ENCODE measurements at places on chromosomes 3 and 15.
A peak's percentile ranks its signal among the peaks of the same experiment; 100 is the strongest.

- peak; percentile 10 for DNase-seq
These were observed 28.1 kb downstream of the NR1I2 start for GRCh38 chr3:119810018-119810435.

DNA sequence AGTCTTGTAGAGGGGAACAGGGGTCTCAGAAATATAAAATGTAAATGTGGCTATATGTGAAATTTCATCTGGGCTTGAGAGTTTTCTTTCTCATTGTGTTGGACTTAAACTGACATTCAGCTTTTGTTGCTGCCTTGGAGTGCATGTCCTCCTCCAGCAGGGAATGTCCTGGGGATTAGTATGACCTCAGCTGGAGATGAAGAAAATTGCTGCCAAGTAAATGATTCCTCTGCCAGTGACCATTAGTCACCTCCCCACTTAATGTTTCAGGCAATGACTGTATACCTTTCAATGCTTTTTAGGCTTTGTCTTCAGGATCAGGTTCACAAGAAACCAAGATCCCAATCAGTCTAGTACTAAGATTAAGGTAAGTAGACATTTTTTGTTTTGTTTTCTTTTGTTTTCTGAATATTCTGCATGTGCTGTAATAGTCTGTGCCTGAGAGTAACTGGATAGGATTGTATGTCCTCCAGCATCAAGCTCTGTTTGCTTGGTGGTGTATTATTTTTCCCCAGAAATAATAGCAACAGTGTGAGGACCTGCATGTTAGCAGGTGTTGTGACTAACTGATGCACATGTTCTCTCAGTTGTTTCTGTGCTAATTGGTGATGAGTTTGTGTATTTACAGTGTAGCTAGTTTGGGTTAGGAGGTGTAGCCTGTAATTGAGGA lies 18.1 kb upstream of the SLC22A13 start:
- DNase-seq = no peak

DNA sequence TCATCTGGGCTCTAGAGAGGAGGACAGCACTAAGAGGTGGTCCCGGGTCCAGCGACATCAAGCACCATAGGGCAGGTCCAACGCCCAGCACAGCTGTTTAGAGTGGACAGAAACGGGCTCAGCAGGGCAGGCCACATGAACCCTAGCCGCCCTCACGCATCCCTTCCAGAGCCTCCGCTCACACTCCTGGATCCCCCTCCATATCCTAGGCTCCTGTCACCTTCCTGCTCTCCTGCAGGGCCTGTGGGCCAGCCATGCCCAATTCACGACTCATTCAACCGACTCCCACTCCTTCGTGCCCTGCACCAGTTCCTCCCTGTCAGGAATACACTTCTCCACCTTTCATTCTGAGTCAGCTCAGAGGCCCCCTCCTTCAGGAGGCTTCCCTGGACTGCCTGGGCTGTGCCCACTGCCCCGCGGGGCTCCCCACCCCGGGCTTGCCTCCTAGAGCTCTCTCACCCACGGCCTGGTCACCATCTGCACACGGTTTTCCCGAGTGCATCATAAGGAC lies 90.2 kb downstream of the LINGO1 start:
- no peak for DNase-seq

GRCh38 chr3:153830552-153830951 lies 290.6 kb upstream of the ARHGEF26 start:
- no peak for DNase-seq

DNA sequence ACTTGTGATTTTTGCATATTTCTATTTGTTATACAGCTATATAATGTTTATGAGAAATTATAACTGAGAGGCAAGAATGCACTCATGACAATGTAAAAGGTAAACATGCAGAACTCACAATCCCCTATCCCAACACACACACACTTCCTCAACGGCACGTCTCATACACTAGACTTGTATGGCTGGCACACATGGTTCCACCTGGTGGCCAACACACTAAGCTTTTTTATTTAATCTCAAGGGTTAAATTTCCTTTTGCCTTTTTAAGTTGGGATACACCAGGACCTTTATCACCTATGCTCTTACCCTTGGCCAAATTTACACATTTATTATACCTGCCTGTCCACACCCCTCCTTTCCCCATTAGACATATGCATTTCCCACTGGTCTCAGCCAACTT lies 88.6 kb upstream of the PSMD6 start:
- no peak for DNase-seq

- no peak for DNase-seq
These were observed 4.9 kb downstream of the TMED3 start for GRCh38 chr15:79315623-79316328.

GRCh38 chr3:126053513-126053912 lies 30.4 kb downstream of the SLC41A3 start:
- DNase-seq = no peak

GRCh38 chr3:4174791-4175190 lies 128.4 kb upstream of the SETMAR start:
- no peak for DNase-seq

GRCh38 chr3:73215281-73215680 lies 153.8 kb downstream of the EBLN2 start:
- no peak for DNase-seq

GRCh38 chr3:194673761-194674160 lies 1.8 kb upstream of the LSG1 start:
- no peak for DNase-seq

DNA sequence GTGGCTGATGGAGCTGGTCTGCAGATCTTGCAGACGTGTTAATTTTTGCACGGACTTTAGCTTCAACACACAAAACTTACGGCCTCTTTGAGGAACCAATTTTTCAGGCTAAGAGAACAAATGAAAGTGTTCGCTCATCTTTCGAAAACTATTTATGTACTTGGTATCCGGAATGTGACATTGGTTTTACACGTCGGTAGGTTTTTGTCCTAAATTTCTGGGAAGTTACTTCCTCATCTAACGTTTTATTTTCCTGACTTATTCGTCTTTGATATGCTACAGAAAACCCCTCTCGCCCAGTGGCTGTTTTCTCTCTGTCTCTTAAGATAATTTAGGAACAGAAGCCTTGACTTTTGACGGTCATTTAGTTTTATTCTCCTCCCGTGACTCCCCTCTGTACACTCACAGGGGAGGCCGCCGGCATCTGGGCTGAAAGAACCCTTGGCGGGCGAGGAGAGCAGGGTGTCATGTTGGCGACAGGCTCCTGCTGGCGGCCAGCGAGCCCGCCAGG lies 834 bp upstream of the GREM1 start:
- DNase-seq = no peak

All from right renal cortex interstitium (tissue), 3 donors.